Ammon's horn (tissue), 1 donor: ENCODE measurements at places on chromosomes 11 and 22.

- peak; percentile 90 for DNase-seq
Observed at GRCh38 chr11:109644152-109644551, 222.2 kb downstream of the C11orf87 start.

DNA sequence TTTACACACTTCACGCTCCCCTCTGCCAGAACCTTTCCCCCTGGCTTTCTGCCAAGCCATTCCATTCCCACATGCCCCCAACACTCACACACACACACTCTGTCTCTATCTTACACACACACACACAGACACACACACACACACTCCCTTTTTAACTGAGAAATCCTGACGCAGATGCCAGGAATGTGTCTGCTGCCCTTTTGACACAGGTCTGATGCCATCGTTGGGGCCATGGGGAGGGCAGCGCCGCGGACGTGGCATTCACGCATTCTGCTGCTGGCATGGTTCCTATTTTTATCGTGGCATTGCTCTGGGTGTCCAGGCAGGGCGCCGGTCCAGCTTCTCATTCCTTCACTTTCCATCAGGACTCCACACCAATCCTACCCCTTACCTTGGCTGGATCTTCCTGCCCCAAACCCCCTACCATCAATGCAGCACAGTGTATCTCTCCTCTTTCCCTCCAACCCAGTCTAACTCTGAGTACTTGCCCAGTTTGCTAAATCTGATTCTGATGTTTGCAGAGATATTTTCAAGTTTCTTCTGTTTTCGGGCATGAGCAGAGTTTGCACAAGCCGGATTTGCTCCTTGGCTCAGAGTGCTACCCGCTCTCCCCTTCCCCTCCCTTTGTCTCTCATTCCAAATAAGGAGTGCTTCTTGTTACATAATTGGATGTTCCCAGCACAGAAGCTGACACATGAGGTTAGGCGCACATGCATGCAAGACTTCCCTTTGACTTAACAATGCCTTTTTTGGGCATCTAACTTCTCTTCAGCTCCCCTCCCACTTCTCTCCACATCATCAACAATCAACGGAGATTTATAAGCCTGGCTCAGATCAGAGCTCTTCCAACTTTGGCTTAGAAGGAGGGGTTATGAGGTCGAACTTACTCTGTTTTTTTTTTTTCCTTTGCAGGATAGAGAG is 18.8 kb downstream of the SNX19 start:
- peak; percentile 60 for DNase-seq

DNA sequence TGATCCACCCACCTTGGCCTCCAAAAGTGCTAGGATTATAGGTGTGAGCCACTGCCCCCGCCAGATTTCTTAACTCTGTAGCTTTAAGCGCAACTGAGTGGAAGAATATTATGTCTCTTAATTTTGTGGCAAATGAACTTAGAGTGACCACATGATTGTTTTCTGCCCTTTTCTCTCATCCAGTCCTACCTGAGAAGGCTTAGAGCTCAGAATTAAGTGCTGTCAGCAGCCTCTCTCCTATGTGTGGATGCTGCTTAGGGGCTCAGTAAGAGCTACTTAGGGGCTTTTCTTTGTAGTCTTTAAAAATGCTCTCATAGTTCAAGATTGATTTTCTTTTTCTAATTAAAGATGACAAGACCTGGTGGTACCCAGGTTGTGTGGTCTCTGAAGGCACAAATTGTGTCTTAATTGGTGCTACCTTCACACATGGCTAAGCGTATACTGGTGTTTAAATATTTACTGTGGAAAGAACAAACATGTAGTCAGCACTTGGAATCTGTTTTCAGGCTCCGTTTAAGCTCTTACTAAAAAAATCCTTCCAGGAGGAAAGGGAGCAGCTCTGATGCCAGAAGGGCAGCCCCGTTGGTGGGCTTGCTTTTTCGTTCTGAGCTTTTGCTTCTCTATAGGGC is 59.3 kb downstream of the DEPDC5 start:
- DNase-seq, result no peak

DNA sequence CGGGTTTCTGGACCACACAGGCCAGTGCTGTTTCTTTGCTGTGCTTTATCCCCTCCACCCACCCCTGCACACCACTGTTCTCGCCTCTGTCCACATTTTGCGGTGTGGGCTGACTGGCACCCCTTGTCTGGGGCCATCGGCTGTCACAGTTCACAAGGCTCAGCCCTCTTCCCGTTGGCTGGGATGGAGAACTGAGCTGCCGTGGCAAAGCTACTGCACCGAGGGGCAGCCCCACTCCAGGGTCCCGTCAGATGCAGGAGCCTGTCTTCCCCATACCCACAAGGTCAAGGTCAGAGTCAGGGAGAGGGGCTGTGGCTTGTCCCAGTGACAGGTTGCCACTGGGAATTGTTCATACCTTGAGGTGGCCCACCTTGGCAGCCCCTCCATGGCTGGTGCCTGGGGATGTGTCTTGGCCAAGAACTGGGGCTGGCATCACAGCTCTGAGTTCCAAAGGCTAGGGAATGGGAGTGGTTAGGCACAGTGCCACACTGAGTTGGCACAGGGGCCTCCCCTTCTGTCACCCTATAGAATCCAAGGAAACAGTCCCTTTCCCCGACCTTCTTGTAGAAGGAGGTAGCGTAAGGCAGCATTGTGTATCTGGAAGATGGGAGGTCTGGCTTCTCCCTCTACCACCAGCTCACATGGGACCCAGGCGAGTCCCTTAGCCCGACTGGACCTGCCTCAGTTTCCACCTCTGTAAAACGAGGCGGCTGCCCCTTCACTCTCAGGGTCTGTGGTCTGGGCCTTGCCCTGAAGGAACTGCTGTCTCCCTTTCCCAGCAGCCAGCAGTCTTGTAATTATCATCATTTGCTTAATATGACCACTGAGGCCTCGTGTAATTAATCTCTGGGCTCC is 3.4 kb downstream of the GRK2 start:
- no peak for DNase-seq

GRCh38 chr11:16242806-16243205 is 113.5 kb downstream of the SOX6 start:
- DNase-seq, result no peak

GRCh38 chr11:12224537-12224893 is 114.1 kb downstream of the MICAL2 start:
- peak; percentile 64 for DNase-seq

DNA sequence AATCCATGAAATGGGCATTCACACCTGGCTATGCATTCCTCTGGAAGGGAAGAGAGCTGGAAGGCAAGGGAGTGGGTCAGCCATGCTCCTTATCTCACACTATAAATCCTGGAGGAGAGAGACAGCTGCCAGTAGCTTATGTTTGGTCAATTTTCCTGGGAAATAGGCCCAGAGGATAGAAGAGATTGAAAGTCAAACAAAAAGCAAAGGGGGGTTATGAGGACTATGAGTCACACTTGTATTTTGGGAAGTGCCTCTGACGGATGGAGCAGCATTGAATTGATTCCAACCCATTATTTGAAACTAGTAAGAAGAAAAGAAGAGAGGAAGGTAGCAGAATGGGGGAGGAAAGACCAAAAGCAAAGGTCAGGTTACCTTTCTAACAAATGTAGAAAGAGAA is 25.0 kb downstream of the SNX19 start:
- no peak for DNase-seq

DNA sequence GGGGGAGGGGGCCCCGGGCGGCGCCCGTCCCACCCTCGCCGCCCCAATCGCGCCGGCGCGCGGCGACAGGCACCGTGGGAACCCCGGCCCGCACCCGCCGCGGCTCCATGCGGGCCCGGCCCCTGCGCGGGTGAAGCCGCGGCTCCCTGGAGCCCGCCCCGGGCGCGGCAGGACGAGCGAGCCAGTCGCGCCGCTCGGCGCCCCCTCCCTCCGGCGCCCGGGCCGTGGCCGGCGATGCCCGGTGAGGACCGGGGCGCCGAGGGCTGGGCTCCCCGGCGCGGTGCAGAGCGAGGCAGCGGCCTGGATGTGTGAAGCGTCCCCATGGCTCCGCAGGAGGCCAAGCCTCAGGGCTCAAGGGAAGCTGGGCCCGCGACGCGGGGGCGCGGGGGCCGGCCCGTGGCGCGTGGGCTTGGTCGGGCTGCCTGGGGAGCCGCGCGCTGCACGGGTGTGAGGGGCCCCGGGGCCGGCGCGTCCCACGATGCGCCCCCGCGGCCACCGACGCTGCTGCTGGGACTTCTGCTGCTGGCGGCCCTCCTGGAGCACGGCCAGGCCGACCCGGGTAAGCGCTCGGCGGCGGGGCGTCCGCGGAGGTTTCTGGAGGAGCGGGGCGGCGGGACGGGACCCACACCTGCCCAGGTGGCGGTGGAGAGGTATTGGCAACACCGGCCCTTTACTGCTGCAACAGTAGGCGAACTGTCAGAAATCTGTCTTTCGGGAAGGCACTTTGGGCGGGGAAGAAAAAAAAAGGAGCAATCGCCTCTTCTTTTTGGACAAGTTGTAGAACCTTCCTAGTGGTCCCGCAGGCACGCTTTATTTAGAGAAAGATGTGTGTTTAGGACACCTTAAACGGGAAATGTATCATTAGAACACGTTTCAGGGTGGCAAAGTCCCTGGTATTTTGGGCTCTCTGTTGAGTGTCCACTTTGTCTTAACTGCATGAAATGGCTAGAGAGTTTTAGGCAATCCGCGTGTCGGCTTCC is 119.4 kb downstream of the HIPK3 start:
- DNase-seq, result no peak

DNA sequence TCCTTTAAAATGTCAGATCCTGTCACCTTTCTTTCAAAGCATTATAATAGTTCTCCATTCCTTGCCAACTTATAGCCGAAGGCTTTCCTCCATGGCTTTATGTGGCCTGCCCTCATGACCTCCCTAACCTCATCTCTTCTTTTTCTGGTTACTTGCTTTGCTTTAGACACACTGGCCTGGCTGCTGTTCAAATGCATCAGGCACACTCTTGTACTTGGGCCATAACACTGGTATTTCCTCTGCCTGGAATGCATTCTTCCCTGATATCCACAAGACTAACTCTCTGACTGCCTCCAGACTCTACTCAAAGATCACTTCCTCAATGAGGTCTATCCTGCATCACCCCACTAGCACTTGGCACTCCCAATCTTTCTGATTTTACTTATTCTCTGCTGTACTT is 710.3 kb downstream of the KCNA4 start:
- DNase-seq, result no peak

DNA sequence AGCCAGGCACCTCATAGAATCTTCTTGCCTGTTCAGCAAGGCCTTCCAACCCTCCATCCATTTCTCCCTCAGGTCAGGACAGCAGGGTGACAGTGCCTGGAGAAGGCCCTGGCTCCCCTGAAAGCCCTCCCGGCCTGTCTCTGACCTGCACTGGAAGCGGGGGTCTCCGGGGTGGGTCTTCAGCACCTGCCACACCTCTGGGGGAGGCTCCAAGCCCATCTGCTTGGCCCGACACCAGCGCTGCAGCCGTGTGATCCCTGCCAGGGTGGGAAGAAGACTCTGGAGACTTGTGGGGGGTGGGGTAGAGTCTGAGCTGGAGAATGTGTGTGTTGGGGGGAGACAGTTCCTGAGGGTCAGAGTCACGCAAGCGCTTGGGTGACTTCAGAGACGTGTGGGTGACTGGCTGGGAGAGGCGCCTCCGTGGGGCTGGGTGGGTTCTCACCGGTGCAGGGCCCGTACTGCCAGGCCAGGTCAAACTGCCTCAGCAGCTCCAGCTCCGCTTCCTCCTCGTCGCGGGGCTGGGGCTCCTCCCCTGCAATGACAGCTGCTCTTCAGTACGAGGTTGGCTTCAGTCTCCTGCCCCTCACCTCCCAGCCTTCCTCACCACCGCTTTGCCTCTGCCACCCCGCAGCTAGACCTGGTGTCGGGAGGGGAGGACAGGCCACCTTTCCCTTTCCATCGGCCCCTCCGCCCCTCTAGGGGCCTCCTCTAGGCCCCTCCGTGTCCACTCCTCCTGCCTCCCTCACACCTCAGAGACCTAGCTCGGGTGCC is 615 bp downstream of the POLD4 start:
- DNase-seq, result peak; percentile 48

GRCh38 chr11:111283945-111284481 is 14.3 kb upstream of the POU2AF3 start:
- DNase-seq, result no peak

- no peak for DNase-seq
Observed at GRCh38 chr11:82909015-82909640, 7.6 kb downstream of the DDIAS start.

GRCh38 chr22:29217827-29218757 is 12.4 kb downstream of the EMID1 start:
- no peak for DNase-seq

GRCh38 chr11:12235553-12235946 is 125.2 kb downstream of the MICAL2 start:
- DNase-seq, result no peak

GRCh38 chr11:1528710-1529109 is 42.1 kb upstream of the MOB2 start:
- no peak for DNase-seq

DNA sequence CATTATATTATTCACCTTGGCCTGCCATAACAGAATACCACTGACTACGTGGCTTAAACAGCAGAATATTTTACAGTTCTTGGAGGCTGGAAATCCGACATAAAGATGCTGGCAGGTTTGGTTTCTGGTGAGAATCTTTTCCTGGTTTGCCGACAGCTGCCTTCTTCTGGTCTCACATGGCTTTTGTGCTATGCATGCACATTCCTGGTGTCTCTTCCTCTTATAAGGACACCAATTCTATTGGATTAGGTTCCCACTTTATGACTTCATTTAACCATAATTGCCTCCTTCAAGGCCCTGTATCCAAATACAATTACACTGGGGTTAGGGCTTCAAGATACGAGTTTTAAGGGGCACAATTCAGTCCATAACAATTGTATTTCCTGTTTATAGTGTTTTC is 17.1 kb downstream of the RNF214 start:
- no peak for DNase-seq

DNA sequence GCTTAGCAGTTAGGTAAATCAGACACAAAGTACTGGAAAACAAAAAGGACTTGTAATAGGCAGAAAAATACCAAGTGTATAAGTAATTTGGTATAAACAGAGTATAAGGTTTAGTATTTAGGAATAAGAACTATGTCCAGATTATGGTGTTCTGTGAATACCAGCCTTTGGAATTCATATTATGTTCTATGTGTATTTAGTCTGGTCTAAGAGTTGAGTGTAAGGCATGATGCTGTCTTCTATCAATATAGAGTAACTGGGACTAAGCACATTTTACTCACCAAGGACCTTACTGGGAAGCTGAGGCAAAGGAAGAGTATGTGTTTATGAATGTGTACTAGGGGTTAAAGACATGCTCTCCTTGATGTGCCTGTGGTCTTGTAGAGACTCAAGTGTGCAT is 9.5 kb downstream of the SDHD start:
- no peak for DNase-seq

GRCh38 chr22:45317551-45318167 is 7.9 kb downstream of the FAM118A start:
- peak; percentile 59 for DNase-seq

GRCh38 chr11:70544774-70545609 is 146.7 kb downstream of the CTTN start:
- peak; percentile 51 for DNase-seq

DNA sequence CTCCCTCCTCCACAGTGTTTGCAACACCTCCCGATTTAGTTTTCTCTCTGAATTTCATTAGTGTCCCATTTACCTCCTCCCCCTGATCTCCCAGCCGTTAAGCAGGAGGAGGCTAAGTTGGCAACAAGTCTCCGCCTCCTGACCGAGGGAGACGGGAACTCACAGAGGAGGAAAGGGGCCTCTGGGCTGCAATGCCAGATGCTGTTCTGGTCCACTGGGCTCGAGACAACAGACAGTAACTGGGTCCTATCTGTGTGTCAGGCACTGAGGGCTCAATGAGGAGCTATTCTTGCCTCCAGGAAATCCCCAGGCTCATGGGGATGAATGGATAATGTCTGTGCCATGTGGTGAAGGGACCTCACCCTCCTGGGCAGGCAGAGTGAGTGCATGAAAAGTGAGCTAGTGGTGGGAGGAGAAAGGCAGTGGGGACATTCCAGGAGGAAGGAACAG is 228.1 kb downstream of the TENM4 start:
- peak; percentile 17 for DNase-seq

- peak; percentile 29 for DNase-seq
Observed at GRCh38 chr22:43488031-43488866, 76.4 kb downstream of the MPPED1 start.
